ENCODE measurements at places on chromosomes 5 and 9.

DNA sequence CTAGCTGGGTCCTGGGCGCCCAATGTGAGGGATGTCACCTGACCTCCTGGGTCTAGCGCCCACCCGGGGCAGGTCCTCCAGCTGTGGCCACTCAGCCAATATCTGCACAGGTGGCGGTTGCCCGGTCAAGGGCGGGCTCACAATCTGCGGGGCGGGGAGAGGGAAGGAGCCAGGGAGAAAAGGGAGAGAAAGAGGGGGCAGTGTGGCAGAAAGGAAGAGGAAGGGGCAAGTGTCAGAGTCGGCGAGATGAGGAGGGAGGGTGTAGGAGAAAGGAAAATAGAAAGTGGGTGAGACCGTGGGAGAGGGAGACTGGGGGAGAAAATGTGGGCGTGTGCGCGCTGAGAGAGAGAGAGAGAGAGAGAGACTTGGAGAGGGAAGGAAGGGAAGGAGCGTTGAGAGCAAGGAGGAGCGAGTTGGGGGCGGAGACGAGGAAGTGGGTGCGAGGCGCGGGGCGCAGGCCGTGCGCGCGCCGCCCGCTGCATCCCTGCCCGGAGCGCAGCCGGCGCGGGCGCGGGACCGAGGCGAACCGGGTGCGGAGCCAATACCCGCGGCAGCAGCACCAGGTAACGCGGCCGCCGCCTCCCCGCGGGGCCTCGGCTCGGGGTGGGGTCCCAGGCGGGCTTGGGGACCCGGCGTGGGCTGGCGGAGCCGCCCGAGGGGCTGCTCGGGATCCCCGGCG, at the start of gene HRH2:
Gene HRH2, plus strand, starts transcription at position 479 of the 679 bp plus-strand sequence. CDS start 25,163 bp downstream, outside the sequence.
- DNase-seq: no peak

- DNase-seq: no peak
Measured at GRCh38 chr9:13491493-13492424, 212.3 kb upstream of the MPDZ start.

- DNase-seq: no peak
Measured at GRCh38 chr9:114008667-114009410, 69.3 kb downstream of the AMBP start.

DNA sequence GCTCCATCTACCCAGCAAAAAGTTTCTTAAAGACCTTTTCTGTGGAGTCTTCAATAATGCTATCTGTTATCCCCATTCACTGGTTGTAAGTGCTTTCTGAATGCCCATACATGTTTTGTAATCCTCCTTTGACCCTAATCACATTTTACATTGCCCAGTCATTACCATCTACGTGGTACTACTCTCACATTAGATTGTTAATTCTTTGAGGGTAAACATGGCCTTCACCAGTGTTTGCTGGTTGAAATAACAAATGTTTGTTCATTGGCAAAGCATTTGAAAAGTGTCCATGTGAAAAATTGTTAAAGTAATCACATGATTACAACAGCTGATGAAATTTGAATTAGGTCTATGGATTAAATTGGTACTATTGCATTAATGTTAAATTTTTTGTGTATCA, 31.8 kb downstream of the MEGF10 start:
- DNase-seq: no peak

GRCh38 chr9:98916660-98917059, 27.0 kb upstream of the COL15A1 start:
- peak; percentile 27 for DNase-seq

DNA sequence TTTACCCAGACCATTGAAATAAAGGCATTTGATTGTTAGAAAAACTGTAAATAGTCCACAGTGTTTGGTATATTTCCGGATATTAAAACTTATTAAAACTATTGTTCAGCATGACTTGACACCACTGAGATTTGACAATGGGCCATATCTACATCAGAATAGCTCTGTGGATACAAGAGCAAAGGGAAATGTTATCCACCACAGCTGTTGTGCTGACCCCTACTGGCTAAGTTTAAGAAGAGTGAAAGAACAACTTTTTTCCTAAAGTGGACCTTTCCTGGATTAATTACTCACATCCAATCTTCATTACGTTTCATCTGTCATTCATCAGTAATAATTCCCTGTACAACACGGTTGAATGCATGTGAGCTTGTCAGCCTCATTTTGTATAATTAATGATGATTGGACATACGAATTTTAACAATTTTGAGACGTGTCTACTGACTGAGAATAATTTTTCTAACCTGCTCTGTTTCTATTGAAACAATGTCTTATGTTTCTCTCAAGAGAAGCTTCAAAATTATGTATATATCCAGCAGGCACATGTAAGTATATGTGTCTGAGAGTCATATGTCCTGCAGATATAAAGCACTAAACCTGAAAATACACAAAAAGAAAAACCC, 1952.6 kb downstream of the MAT2B start:
- peak; percentile 20 for DNase-seq

- no peak for DNase-seq
Measured at GRCh38 chr5:178560911-178561310, 29.3 kb downstream of the COL23A1 start.

DNA sequence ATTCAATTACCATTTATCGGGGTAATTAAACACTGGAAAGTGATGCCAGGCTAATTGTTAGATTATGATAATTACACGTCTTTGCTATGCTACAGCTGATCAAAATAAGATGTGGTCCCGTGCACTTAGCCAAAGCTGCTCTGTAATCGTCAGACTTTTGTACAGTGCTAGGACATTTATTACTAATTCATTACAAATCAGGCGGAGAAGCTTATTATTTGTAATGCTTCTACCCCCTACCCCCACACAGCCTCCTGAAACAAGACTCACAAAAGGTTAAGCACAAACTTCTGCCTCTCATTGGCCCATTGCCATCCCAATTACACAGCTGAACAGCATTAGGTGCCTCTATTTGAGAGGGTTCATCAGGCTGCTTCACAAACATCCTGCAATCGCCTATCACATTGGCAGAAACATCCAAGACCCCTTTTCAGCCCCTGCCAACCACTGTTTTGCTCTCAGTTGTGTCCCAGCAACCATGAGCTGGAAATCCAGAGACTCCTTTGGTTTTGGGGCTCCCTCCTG, 232.7 kb downstream of the EFNA5 start:
- no peak for DNase-seq

GRCh38 chr5:166382031-166382430, 1909.4 kb upstream of the WWC1 start:
- peak; percentile 5 for DNase-seq

GRCh38 chr5:36089989-36090388, 23.3 kb upstream of the UGT3A2 start:
- peak; percentile 16 for DNase-seq

GRCh38 chr9:35258660-35259474, 97.1 kb downstream of the UNC13B start:
- peak; percentile 45 for DNase-seq

GRCh38 chr5:174110310-174110709, 64.8 kb downstream of the NSG2 start:
- no peak for DNase-seq

GRCh38 chr5:134594797-134595457, 37.7 kb downstream of the SAR1B start:
- no peak for DNase-seq

GRCh38 chr9:90909225-90909624, 107.6 kb downstream of the SYK start:
- no peak for DNase-seq

DNA sequence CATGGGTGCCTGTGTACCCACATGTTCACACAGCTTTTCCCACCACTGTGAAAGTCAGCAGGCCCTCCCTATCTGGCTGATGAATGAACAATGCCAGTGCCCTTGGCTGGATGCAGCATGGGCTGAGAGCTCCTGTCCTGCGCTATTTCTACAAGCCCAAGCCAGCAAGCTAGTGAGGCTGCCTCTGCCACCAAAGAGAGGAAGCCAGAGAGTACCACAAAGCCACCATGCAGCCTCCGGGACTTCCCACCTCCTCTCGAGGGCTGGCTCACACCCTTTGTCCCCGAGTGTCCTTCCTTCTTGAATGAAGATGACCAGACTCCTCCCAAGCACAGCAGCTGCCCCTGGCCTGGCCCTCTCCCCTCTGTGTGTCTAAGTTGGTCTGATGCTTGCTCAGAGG, 76.5 kb downstream of the SH3PXD2B start:
- DNase-seq: no peak

DNA sequence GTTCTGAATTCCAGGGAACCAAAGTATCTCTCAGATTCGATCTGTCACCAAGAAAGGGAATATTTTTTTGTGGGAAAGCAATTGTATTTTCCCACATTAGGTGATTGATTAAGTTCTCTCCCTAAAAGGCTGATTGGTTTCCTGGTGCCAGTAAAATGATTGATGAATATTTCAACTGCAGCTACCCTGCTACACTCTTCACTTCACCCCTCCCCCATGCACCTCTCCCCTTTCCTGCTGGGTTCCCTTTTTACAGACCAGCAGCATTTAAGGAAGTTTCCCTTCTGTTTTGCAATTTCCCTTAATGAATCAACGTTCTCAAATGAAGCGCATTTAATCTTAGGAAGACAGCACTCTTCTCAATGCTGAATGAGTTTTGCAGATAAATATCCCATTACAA, 13.1 kb downstream of the NR6A1 start:
- DNase-seq: no peak

DNA sequence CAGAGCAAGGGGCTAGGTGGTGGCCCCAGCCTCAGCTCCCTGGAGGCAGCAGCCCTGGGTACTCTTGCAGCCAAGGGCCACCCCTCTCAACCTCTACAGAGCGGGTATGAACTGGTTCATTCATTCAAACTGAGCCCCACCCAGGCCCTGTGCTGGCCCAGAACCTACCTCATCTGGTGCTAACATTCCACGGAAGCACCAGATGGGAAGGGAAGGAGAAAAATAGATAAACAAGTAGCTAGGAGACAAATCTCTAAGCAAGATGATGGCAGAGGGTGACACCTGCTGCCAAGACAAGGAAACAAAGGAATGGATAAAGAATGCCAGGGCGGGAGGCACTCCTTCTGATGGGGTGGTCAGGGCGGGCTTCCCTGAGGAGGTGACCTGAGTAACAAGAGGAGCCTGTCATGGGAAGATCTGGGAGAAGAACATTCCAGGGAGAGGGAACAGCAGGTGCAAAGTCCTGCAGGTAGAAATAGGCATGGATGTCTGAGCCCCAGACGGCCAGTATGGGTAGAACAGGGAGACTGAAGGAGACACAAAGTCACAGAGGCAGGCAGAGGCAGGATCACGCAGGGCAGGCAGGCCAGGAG, 6.1 kb downstream of the ST6GALNAC4 start:
- DNase-seq: no peak

DNA sequence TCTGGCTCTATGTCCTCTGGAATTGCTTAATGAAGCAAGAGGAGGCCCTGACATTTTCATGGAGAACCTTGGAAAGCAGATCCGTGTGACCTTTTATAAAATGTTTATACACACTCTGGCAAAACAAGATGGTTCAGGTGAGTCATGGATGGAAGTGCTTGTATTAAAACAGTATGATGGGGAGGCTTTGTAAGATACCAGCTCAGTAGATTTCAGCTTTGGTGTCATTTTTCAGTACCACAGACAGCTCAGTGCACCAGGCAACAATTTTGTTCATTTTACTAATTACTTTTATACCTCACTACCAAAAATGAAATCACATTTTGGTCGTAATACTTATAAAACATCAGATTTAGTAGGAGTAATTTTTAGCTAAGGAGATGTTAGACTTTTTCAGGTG, 5.2 kb downstream of the KCNN2 start:
- no peak for DNase-seq

DNA sequence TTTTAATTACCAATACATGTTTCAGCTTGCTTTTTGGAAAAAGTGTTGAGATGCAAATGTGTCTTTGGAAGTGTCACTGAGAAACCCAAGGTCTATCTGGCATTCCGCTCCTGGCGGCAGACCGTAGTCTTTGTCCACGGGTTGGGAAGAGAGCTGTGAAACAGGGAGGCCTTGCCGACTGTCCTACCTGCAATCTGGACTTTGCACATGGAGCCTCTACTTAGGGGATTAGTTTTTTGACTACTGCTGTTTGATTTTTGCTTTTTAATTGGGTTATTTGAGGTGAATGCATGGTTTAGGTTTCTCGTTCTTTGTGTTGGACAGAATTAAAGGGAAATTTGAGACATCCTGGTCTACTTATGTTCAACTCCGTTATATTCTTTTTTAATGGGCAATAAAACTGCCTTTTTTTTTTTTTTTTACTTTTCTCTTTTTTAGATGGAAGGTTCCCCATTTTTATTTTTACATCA, 25.7 kb downstream of the TRIO start:
- DNase-seq: no peak

- DNase-seq: no peak
Measured at GRCh38 chr9:127346584-127346983, 50.4 kb upstream of the SLC2A8 start.

DNA sequence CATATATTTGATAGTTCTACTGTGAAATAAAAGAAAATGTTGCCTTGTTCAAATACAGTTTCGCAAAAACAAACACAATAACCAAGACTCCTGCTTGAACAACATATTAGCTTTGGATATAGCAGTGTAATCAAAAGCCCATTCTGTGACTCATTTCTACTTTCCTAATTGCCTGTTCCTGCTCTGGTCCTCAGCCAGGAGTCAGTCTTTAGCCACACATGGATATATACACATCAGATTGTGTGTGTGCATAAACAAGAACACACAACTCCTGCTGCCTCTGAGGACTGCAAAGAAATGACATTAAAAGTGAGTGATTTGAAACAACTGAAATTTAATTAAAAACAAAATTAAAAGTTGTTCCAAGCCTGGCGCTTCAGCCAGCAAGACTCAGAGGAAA, 334.8 kb downstream of the TRIM32 start:
- DNase-seq: no peak

GRCh38 chr5:95817430-95817829, 5.1 kb downstream of the GLRX start:
- DNase-seq: no peak

DNA sequence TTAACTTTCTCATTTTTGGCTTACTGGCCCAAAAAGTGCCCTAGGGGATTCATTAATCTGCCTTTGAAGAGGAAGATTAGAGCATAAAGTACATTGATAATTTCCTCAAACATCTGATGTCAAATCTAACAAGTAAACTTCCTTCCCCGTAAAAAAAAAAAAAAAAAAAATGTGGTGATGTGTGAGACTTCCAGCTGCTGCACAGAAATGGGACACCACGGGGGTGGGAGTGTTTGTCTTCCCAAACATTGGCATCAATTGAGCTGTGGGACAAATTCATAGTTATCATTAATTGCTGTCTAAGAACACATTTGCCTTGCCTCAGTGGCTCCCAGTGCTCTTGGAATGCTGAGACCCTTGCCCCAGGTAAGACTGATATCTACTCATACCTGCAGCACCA, 149.6 kb downstream of the ADAMTS12 start:
- DNase-seq: no peak

GRCh38 chr9:133693116-133693515, 45.0 kb downstream of the SARDH start:
- DNase-seq: no peak

DNA sequence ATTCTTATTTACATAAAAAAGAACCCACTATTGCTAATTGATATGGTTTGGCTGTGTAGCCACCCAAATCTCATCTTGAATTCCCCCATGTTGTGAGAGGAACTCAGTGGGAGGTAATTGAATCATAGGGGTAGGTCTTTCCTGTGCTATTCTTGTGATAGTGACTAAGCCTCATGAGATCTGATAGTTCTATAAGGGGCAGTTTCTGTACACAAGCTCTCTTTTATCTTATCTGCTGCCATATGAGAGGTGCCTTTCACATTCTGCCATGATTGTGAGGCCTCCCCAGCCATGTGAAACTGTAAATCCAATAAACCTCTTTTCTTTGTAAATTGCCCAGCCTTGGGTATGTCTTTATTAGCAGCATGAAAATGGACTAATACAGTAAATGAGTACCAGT, 58.2 kb upstream of the PRR16 start:
- DNase-seq: no peak
